ENCODE measurements at places on chromosomes 11 and 22.

- DNase-seq, result no peak
Observed at GRCh38 chr11:130486987-130487923, 38.8 kb downstream of the ADAMTS15 start.

GRCh38 chr11:118612378-118612777 is 5.0 kb downstream of the PHLDB1 start:
- DNase-seq, result no peak

- no peak for DNase-seq
Observed at GRCh38 chr11:120899720-120900119, 124.2 kb upstream of the TBCEL start.

DNA sequence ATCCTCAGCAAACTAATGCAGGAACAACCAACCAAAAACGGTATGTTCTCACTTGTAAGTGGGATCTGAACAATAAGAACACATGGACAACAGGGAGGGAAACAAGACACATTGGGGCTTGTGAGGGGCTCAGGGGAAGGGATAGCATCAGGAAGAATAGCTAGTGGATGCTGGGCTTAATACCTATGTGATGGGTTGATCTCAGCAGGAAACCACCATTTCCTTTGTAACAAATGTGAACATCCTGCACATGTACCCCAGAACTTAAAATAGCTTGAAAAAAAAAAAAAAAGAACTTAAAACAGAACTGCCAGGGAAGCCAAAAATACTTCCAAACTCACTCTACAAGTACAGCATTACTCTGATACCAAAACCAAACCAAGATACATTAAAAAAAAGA is 33.8 kb downstream of the CASP4 start:
- no peak for DNase-seq

GRCh38 chr22:23722160-23722559 is 28.8 kb downstream of the ZNF70 start:
- DNase-seq, result no peak

GRCh38 chr22:32534252-32535235 is 59.9 kb downstream of the FBXO7 start:
- DNase-seq, result no peak

DNA sequence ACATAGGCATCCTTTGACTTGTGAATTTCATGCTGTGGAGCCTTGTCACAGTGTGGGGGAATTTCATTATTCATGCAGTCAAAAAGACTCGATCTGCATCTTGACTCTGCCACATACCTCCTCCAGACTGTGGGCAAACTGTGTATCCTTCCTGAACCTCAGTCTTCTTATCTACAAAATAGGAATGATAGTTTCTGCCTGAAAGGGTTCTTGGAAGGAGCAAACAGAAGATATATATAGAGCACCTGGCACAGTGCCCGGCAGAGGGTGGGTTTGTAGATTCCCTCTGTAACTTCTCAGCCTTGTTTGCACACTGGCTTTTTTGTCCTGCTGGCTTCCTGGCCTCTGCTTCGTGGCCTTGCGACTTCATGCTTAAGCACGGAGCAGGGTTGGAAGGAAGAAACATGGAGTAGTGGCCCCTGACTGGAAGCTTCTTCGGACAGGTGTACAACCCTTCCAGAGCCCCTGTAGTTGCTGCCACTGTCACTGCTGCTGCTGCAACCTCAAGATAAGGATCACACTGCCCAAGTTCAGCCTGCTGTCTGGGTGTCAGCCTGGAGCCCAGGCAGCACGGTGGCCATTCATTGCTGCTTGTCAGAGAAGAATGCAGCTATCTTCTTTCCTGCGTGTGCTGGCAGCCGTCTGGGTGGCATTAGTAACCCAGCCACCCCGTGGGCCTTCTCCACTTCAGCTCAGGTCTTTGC is 106.4 kb downstream of the MICAL2 start:
- DNase-seq, result no peak

GRCh38 chr11:109401545-109401944 is 20.4 kb upstream of the C11orf87 start:
- DNase-seq, result no peak

GRCh38 chr11:117484156-117484555 is 156.5 kb downstream of the CEP164 start:
- no peak for DNase-seq

DNA sequence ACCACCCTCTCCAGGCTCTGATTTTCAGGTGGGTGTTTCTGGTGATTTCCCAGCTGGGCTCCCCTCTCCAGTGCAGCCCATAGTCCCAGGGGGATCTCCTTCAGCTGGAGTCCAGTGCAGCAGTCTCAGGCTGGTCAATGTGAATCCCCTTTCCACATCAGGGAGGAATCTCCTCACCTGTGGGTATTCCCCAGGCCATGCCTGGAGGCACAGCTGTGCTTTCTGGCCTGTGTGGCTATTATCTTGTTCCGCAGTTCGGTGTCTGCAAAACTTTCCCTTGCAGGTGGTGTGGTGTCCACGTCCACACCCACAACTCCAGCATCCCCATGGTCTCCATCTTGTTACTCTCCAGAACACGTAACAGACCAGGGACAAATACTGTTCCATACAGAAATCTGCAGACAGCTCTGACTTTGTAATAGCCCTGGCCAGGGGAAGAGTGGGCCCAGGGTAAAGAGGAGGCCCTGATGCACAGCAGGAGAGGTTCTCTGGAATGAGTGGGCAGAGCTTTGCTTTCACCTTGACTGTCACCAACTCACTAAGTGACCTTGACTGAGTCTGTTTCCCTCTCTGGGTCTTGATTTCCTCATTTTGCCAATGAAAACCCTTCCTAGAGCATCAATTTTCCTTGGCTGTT is 183.2 kb downstream of the CSNK2A3 start:
- no peak for DNase-seq

GRCh38 chr11:90243534-90243933 is 20.7 kb upstream of the CHORDC1 start:
- no peak for DNase-seq

GRCh38 chr22:46777609-46777970 is 15.1 kb downstream of the TBC1D22A start:
- DNase-seq, result no peak

DNA sequence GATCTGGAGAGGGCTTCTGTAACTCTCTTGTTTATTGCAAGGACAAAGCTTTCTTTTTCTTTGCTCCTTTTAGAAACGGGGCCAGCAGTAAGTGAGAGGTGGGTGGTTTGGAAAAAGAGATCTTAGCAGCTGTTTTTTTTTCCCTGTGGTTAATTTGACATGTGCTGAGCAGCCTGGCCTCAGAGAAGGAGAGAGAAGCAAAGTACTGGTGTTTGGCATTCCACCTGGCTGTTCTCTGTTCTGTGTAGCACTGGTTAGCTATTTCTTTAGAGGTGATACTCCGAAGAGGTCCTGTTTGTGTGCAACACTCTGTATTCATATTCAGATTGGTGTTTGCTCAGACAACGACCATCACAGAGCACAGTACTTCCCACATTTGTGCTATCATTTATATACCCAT is 80.8 kb upstream of the SORL1-AS1 start:
- DNase-seq, result no peak

DNA sequence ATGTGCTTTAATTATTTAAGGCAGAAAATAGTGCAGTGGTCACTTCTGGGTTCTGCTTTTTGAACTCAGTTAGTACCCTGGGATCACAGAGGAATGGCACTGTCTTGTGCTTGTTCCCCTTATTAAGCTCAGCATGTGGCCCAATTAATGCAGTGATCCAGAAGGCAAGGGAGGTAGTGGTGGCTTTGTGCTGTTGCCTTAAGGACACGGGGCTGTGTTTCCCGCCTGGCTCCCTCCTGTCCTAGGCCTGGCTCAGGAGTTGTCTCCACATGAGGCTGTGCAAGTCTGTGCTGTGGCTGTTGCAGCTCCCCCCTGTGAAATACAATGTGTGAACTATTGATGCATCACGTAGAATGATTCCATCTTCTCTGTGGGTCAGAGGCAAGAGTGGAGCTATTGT is 49.2 kb upstream of the CABP7 start:
- no peak for DNase-seq

- no peak for DNase-seq
Observed at GRCh38 chr11:41301023-41301422, 158.4 kb downstream of the LRRC4C start.

DNA sequence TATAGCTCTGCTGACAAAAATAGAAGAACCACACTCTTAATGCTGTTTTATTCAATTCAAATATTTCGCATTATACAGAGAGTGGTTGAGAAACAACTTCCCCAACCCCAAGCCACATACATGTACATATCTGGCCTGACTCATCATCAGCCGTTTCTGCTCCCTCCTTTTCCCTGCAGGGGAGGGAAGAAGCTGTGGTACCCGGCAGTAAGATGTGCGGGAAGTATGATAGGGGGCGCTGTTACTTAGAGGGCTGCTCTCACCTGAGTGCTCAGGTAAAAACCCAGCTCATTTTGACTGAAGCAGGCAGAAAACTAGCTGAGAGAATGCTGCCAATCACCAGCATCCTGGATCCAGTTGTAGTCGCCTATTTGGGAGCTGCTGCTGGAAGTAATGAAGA is 85.5 kb downstream of the NELL1 start:
- DNase-seq, result no peak

GRCh38 chr11:66207816-66208215 is 60.6 kb upstream of the RAB1B start:
- no peak for DNase-seq
